ENCODE measurements at places on chromosomes 5 and 9.

DNA sequence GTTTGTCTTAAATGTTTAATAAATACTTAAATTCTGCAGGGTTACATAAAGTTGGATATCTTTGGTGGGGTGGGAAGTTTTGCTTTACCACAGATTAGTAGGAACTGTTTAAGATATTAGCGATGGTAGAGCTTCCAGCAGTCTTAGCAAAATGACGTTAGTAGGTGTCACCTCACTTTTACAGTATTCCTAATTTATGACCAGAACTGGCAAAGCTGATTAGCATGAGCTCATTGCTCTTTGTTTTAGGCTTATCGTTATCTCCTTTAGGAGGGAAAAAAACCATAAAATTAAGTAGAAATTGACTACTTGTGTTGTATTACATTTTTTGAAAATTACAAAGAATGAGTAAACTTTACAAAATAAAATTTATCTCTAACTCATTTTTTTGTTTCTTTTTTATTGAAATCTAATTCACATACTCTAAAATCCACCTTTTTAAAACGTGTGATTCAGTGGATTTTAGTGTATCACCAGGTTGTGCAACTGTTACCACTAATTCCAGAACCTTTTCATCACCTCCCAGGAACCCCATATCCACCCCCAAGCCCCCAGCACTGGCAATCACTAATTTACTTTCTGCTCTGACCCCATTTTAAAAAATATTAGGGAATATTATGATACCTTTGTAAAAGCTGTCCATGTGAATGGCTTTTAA, 129.5 kb downstream of the TRIO start:
- DNase-seq: no peak

GRCh38 chr9:72958485-72959281, 5.8 kb upstream of the ALDH1A1 start:
- DNase-seq: no peak

DNA sequence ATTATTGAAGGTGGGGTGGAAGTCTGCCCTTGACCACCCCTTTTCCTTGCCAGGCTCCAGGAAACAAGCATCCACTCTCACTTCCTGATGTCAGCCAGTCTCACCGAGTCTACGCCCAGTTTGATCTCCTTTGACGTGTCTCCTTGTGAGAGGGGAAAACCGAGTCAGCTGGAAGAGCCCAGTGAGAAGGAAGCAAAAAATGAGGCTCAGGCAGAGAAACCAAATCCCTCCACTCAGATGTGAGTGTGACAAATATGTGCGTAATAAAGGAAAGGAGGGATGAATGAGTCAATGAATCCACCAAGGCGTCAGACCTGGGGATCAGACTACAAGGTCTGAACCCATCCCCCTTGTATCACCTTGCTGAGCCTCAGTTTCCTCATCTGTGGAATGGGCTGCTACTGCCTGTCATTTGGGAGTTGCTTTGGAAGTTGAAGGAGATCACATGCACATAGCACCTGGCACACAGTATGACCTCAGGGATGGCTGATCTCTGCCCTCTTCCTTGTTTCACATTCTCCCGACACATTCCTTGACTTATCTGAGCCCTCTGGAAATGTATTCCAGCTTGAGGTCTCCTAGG, 61.3 kb upstream of the XPA start:
- no peak for DNase-seq

GRCh38 chr5:167049043-167049663, 1242.3 kb upstream of the WWC1 start:
- DNase-seq: peak; percentile 19

DNA sequence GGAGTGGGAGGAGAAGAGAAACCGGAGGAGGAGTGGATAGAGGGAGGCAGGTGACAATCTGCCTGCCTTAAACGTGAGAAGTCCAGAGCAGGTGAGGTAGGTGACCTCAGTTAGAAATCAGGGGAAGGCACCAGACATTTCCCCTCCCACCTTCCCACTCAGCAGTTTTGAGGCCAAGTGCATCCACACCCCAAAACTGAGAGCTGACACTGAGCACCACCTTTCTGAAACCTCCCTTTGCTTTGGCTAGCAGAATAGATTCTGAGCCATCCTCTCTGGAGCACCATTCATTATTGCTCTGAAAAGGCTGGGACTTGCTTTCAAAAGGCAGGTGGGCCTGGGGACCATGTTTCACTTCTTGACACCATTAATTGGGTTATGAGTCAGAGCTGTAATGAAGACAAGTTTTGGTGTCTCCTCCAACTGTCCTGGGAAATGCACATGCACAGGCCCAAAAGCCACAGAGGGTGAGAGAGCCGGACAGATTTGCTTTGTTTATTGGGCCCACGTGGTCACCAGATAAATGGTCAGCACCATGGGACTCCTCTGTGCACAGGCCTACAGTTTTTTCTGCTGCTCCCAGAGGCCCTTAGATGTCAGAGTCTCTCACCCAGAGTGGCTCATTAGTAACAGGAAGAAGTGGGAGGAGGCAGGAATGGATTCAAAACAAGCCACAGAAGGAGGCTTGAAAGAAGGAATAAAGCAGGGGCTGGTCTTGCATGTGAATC, 314.7 kb downstream of the TLE1 start:
- DNase-seq: no peak

GRCh38 chr9:27472195-27472594, 51.9 kb upstream of the IFNK start:
- no peak for DNase-seq

GRCh38 chr9:131094622-131095021, 1.7 kb upstream of the AIF1L start:
- no peak for DNase-seq

DNA sequence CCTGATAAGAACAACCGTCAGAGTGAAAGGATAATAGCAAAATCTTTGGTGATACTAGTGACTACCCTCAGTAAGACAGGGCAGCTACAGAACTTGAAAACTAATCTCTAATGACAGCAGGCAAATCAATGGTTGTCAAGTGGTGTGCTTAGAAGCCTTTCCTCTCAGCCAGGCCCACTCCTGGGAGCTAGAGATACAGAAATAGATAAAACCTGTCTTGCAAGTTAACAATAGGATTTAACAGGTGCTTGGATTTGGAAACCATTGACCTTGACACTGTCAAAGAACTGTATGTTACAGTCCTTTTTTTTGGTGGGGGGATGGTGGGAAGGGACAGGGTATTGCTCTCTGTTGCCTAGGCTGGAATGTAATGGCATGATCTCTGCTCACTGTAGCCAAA, 118.6 kb downstream of the BASP1 start:
- DNase-seq: no peak

DNA sequence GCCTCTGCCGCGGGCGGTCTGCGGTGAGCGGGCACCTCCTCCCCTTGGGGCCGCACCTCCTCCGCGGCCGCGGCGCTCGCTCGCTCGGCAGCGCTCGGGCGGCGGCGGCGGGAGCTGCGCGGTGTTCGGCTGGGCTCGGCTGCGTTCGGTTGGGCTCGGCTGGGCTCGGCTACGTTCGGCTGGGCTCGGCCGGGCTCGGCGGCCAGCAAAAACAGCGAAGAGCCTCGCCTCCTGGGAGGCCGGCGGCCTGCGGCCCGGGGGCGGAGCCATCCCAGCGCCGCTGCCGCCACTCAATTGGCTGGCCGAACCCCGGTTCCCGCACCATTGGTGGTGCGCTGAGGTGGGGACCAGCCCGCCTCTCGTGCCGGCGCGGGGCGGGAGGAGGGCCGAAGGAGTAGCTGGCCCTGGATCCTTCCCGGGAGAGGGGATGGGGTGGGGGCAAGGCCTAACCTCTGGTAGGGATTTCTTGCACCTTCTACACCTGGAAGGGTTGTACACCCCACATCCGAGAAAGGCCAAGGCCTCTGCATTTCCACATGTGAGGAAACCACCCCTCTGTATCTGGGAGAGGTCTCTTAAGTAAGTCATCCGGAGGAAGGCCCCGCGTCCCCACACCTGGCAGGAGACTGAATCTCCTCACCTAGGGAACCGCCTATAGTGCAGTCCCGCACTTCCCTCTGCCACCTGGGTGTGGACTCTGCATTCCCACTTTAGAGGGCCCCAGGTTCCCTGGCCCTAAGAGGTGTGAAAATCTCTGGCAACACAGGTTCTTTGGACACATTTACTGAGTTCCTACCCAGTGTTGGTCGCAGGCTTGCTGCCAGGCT, at the start of gene ENHO:
Gene ENHO (minus strand): TSS at position 20 of the 827 bp plus-strand sequence. CDS start 1,295 bp downstream, outside the sequence.
- peak; percentile 71 for DNase-seq

DNA sequence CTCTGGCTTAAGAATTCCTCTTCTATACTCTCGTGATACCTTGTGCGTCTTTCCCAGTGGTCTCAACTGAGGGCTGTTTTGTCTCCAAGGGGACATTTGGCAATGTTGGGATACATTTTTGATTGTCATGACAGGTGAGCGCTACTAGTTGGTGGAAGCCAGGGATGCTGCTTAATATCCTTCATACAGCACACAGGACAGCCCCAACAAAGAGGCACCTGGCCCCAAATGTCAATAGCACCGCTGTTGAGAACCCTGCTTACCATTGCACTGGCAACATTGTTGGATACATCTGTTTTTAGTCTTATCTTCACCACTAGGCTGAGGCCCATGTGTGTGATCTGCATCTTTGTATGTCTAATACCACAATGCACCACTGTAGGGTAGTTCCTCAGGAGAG, 114.1 kb downstream of the C9orf152 start:
- DNase-seq: no peak

DNA sequence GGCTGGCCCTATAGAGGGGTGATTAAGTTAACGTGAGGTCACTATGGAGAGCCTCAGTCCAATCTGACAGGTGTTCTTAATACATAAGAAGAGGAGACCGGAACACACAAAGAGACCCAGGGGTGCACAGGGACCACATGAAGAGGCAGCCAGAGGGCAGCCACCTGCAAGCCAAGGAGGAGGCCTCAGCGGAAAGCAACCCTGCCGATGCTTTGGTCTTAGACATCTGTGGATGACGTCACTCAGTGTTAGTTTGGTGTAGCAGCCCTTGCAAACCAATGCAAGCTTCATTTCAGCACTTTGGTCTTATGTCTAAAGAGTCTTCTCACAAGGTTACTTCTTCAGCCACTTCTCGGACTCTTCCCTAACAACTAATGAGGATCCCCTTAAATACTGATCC, 47.6 kb upstream of the GRHPR start:
- DNase-seq: no peak

GRCh38 chr5:124210111-124210910, 536.1 kb downstream of the ZNF608 start:
- DNase-seq: no peak
